NCI-H345 (cell line): ENCODE measurements at places on chromosomes 16 and 17.

GRCh38 chr17:7137171-7137943 lies 22.7 kb upstream of the ASGR2 start:
- DNase-seq = no peak

GRCh38 chr16:56610609-56611111 lies 2.3 kb downstream of the MT2A start:
- no peak for DNase-seq

DNA sequence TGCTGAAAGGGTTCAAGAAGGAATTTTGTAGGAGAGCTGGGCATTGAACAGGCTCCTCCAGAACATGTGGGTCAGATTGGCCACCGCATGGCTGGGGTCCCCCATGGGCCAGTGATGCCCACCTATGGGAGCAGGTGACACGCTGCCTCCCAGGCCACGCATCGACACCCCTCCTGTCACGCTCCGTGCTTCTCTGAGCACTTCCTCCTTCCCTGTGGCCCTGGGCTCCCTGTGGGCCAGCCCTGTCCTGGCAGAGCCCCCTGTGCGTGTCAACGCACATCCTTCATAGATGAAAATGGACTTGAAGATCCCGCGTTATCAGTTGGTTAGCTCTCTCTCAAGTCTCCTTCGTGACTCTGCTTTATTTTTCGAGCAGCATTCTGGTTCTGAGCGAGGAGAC lies 160.3 kb downstream of the RPTOR start:
- no peak for DNase-seq

DNA sequence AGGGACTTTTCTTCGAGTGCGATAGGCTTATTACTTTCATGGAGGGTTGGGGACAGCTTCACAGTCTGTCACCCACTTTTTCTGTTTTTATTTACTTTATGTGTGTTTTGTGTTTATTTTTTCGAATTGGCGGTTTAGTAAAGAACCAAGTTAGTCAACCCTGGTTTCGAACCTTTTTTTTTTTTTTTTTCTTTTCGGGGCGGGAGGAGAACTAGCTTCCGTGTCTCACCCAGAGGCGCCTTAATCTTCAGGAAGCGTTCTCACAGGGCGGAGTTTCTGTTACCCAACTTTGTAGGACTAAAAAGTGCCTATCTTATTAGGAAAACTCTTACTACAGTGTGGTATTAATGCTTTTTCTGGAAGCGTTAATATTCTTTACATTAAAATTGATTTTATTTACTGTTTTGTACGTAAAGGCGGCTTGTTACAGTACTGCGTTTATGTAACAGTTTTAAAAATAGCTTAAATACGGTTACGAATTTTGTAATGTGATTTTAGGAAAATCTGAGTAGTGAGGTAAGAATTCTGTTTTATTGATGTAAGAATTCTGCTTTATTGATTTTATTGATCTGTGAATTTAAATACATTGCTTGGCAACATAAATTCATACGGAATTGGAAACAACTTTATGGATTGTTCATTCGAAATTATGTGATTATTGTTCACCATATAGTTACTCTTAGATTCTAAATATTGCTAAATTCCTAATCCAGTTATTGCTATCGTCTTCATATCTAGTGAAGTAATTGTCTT lies 885 bp downstream of the ZNF207 start:
- peak; percentile 56 for DNase-seq

DNA sequence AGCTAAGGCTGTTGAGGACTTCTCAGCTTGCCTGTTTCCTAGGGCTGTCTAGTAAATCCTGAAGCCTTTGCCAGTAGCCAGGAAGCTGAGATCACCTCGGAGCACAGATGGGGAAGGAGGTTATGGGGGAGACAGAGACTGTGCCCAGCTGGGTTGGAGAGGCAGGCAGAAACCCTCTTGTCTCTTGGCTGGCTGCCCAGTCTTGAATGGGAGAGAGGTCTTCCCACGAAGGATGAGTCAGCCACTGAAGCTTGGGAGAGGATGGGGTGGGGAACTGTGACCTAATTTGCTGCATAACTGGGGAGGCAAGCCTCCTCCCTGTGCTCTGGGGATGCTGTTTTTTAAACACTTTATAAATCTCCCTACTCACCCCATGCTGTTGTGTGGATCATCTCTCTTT lies 69.8 kb downstream of the SHISA9 start:
- peak; percentile 97 for DNase-seq

- DNase-seq = peak; percentile 65
These were observed 7.5 kb downstream of the EIF1 start for GRCh38 chr17:41695954-41696757.

- DNase-seq = no peak
These were observed 383.9 kb downstream of the WWOX start for GRCh38 chr16:78483124-78483992.
